ENCODE measurements at places on chromosomes 4 and X. TPM values are rescaled to one million over a fixed set of nuclear protein-coding genes. Genes with fewer than 3 reads are reported as not detected.

Gene SATL1
- total RNA-seq = not detected

Gene ZFYVE28
- total RNA-seq = 16.5 TPM

Gene TMEM271
- total RNA-seq = not detected

Gene P2RY4
- total RNA-seq = not detected

Gene ETDA
- total RNA-seq = not detected

Gene GDPD2
- total RNA-seq = not detected

Gene SUPT20HL2
- not detected for total RNA-seq

Gene CCDC110
- total RNA-seq = not detected

Gene SLC9B1
- 1.7 TPM for total RNA-seq

Gene GAB3
- total RNA-seq = 5.6 TPM

Gene CTPS2
- total RNA-seq = 3.6 TPM

DNA sequence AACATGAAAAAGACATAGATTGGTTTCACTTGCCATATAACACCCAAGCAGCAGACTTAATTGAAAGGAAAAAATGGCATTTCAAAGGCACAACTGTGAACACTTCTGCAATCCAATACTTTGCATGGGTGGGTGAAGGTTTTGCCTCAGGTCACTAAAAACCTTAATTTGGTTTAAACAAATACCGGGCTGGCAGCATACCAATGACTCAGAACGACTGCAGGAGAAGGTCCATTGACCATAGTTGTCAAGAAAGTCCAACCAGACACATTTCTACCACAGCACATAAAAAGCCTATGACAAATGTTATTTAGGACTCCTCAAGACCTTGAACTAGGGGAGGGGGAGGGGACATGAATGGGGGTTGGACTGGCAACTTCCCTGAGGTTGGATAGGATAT, 183.6 kb upstream of the TRPC5 start:
- no peak for DNase-seq

GRCh38 chr4:88745581-88746163, 48.0 kb upstream of the NAP1L5 start:
- DNase-seq = no peak

GRCh38 chr4:41256740-41257256, at the start of gene UCHL1:
Gene UCHL1 (plus strand): TSS chr4:41256928. CDS start chr4:41256977, 49 bp downstream.
- no peak for DNase-seq

DNA sequence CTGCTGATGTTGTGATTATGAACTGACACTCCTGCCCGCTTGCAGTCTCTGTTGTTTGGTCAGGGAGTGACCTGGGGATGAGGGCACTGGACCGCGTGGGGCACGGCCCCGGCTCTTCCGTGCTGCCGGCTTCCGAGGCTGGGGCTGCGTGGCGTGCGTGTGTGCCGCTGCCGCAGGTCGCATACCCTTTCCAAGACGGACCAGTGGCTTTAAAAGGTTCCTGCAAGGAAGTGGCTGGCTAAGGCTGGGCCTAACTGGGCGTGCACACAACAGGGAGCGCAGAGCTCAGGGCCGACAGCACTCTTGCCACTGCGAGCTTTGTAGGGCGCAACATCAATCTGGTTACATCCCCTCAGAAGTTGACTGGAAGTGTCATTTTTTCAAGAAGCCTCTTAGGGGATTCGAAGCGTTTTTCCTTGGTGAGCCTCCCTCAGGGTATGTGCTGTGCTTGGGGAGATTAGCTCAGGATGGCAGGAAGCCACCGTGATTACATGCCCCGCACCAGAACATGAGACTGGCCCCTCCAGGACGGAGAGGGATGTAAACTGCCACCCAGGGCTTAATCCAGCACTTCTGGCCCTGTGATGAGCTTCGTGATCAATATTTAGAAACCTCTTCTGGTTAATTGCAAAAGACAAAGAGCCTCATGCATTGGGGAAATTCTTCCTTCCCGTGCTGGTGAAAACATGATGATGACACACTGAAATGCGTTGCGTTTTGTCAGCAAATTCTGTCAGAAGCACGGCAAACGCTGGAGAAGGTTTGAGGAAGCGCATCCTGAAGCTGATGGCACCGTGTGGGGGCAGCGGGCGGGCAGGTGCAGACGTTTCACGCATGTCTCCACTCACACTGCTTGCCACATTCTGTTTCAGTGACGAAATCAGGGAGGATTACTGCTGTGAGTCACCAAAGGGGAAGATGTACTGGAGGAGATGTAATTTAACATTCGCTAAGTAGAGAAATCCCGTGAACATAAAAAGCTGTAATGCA, 11.1 kb downstream of the MAEA start:
- no peak for DNase-seq

DNA sequence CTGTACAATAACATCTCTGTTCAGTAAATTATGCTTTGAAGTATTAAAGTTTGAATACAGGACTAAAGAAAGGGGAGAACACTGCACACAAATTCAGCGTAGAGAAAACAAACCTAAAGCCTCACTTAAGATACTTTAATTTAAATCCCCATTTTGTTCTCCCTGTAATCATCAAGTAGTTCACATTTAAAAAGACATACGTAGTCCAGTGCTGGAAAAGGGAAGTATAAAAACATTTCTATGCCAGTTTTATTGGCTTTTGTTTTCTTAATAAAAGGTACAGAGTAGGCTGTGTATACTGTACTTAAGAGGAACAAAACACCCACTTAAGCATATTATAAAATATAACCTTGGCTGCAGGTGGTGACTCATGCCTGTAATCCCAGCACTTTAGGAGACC, 101.6 kb downstream of the FGF16 start:
- DNase-seq = no peak

- DNase-seq = no peak
These were observed 7.4 kb upstream of the BRS3 start for GRCh38 chrX:136480383-136480782.

GRCh38 chr4:73520821-73521220, 39.3 kb downstream of the AFM start:
- no peak for DNase-seq

DNA sequence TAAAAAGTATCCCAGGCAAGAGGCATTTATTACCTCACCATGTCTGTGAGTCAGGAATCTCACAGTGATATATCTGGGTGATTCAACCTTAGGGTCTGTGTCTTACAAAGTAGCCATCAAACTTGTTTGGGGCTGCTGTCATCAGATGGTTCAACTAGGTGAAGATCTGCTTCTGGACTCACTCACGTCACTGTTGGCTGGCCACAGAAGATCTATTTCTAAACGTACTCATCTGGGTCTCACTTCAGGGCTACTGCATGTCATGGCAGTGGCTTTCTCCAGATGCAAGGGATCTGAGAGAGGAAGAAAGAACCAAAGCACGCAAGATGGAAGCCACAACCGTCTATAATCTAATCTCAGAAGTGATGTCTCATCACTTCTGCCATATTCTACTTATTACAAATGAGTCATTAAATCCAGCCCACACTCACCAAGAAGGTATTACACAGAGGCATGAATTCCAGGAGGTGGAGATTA, 267.8 kb upstream of the ANKRD50 start:
- DNase-seq = no peak

- no peak for DNase-seq
These were observed 59.0 kb downstream of the ANXA10 start for GRCh38 chr4:168151327-168151726.

- no peak for DNase-seq
These were observed 41.1 kb downstream of the ADGRA3 start for GRCh38 chr4:22474636-22475310.

GRCh38 chr4:72471816-72472215, 97.2 kb downstream of the ADAMTS3 start:
- DNase-seq = no peak

- DNase-seq = peak; percentile 19
These were observed 9.3 kb upstream of the SAT1 start for GRCh38 chrX:23773601-23774175.

DNA sequence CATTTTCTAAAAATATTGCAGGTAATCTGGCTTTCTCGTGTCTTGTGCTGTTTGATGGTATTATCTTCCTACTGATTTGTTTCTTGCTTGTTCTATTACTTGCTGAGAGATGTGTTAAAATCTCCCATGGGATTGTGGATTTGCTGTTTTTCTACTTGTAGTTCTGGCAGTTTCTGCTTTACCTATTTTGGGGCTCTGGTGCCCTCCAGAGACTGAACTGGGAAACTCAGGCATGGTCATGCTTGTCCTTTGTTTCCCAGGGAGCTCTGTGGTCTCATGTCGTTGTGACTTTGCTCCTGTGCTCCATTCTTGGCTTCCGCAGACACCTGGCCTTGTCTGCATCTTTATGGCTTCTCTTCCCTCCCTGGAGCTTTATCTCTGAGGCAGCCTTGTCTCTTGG, 39.5 kb downstream of the NSD2 start:
- DNase-seq = peak; percentile 22
